Type B pancreatic cell (in vitro differentiated cells): ENCODE measurements at places on chromosomes 4 and X.
A peak's percentile ranks its signal among the peaks of the same experiment; 100 is the strongest.

GRCh38 chr4:146525754-146526153, 4.0 kb upstream of the SLC10A7 start:
- no peak for DNase-seq

- no peak for DNase-seq
Observed at GRCh38 chr4:27123123-27123768, 262.6 kb downstream of the STIM2 start.

GRCh38 chrX:3252744-3253143, 93.7 kb downstream of the MXRA5 start:
- DNase-seq, result no peak

DNA sequence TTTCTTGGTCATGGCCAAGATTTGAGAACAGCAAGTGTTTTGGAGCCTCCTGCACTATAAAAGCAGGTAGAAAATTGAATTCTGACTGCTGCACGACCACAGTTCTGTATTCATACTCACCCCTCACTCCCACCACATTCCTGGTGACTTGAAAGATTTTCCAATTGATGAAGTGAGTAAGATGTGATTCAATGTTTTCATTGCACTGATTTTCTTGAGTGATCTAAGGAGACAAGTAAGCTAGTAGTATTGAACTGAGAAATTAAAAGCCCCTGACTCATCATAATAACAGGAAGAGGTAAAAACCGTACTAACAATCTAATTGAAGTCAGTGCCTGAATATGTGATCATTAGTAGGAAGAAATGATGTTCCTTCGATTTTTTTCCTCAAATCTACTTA, 6.1 kb upstream of the SEC24D start:
- DNase-seq, result no peak

GRCh38 chr4:140019619-140020347, 134.2 kb downstream of the MAML3 start:
- no peak for DNase-seq

DNA sequence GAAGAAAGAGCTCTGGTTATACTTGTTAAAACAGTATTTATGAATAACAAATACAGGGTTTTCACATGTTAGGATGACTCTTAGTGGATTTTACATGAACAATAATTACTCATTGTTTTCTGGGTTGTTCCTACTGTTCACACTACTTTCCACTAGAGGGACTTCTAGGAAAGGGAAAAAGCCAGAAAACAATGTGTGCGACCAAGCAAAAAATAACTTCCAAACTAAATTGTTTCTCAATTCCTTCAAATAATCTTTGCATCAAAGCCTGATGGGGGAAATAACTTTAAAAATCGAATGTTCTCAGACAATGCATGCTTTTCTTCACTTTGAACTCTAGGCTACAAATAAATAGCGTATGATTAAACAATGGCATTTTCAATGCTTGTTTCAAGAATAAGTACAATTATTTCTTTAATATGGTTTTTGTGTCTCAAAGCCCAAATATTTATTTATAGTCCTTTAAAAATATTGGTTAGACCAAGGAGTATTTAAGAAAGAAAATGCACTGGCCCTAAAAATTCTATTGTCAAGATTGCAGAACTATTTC, 72.1 kb upstream of the ETNPPL start:
- DNase-seq, result no peak

- no peak for DNase-seq
Observed at GRCh38 chrX:43000121-43000520, 222.2 kb upstream of the PPP1R2C start.

DNA sequence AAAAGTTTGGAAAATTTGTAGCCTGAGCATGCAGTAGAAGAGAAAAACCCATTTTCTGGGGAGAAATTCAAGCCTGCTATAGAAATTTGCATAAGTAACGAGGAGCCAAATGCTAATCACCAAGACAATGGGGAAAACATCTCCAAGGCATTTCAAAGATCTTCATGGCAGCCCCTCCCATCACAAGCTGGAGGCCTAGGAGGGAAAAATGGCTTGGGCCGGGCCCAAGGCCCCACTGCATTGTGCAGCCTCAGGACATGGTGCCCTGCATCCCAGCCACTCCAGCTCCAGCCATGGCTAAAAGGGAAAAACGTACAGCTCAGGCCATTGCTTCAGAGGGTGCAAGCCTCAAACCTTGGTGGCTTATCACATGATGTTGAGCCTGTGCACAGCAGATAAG, 87.7 kb downstream of the SHROOM4 start:
- no peak for DNase-seq

DNA sequence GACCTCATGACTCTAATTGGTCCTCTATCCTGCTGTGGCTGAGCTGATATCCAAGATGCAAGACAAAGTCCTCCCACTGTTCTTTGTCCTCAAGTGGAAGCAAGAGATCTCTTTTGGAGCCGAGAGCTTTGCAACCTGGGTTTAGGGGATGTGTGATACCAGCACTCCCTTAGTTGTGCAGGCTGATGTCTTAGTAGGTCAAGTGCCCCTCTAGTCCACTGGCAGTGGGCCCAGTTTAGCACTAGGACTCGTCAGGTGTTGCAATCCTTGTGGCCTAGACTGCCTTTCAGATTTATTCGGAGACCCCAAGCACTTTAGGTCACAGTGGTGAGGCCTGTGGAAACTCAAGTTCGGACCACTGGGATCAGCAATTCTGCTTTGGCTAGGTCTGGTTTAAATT, 64.0 kb downstream of the GPRASP3 start:
- DNase-seq, result no peak

GRCh38 chr4:7524064-7524682, 89.4 kb upstream of the PSAPL1 start:
- no peak for DNase-seq

DNA sequence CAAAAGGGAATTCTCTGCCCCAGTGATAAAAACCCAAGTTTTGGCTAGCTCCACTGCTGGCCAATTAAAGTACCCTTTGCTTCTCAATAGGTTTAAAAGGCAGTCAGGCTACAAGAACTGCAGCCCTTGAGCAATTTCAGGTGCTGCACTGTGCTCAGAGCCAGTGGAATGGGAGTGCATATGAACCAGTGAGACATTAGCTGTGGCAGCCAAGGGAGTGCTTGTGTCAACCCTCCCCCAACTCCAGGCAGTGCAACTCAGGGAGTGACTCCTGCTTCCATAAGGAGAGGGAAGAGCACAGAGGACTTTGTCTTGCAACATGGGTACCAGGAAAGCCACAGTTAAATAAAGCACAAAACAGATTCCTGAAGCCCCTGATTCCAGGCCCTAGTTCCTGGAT, 61.6 kb upstream of the VAMP7 start:
- DNase-seq, result no peak

- DNase-seq, result no peak
Observed at GRCh38 chr4:66972087-66972486, 573.2 kb downstream of the CENPC start.

GRCh38 chr4:146335763-146336409, 121.5 kb downstream of the REELD1 start:
- no peak for DNase-seq

- no peak for DNase-seq
Observed at GRCh38 chr4:155693015-155693663, 26.5 kb downstream of the GUCY1A1 start.

- DNase-seq, result no peak
Observed at GRCh38 chrX:143429811-143430210, 87.5 kb downstream of the SPANXN3 start.

GRCh38 chrX:1202251-1202650, 10.2 kb downstream of the CRLF2 start:
- DNase-seq, result peak; percentile 54

GRCh38 chr4:151555151-151555945, 146.4 kb downstream of the FHIP1A start:
- DNase-seq, result no peak

GRCh38 chr4:139555705-139556070, 331 bp downstream of the SETD7 start:
- DNase-seq, result no peak

DNA sequence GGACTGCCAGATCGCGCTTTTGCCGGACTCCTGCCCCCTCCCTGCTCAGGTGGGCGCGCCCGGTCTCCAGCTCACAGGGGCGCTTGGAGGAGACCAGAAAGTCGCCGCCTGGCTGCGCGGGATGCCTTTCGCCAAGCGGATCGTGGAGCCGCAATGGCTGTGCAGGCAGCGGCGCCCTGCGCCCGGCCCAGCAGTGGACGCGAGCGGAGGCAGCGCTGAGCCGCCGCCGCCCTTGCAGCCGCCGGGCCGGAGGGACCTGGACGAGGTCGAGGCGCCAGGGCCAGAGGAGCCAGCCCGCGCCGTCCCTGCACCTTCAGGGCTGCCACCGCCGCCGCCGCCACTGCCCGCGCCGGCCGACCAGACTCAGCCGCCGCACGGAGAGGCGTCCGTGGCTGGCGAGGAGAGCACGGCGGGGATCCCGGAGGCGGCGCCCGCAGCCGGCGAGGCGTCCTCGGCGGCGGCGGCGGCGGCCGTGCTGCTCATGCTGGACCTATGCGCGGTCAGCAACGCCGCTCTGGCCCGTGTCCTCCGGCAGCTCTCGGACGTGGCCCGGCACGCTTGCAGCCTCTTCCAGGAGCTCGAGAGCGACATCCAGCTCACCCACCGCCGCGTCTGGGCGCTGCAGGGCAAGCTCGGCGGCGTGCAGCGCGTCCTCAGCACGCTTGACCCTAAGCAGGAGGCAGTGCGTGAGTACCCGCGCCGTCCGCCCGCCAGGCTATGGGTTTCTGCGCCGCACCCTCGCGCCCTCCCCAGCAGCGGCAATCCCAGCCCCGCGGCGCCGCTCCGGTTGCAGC, 834 bp downstream of the NHS start:
- peak; percentile 69 for DNase-seq

DNA sequence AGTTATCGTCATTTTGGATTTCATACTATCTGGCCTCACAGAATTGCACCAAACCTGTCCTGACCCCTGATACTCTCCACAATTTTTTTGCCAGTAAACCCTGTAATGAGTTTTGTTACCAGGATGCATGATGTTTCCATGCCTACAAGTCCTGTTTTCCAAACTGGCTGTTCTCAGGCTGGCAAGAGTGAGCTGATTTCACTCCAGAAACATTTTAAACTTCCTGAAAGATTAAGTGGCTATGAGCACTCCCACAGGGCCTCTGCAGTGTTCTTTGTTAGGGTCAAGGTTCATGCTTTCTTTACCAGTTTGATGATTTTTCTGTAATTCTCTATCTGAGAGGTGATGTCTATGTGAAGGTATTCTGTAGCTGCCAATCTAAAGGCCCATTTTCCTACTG, 31.7 kb upstream of the PDLIM3 start:
- DNase-seq, result no peak

DNA sequence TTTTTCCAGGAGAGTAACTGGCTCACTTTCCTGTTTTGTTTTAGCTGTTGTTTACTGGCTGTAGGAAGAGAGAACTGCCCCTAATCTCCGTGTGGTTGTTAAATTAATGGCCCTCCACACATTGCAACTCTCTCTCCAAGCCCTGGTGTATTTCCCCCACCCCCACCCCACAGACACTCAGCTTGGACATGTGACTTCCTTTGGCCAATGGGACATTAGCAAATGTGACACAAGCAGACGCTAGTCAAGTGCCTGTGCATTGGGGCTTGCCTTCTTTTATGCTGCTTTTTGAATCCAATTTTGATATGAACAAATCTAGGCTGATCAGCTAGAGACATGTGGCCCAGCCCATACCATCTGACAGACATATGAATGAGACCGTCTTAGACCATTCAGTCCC, 59.6 kb upstream of the TAB3 start:
- DNase-seq, result no peak

- DNase-seq, result no peak
Observed at GRCh38 chr4:139337612-139338011, 35.3 kb upstream of the NDUFC1 start.

DNA sequence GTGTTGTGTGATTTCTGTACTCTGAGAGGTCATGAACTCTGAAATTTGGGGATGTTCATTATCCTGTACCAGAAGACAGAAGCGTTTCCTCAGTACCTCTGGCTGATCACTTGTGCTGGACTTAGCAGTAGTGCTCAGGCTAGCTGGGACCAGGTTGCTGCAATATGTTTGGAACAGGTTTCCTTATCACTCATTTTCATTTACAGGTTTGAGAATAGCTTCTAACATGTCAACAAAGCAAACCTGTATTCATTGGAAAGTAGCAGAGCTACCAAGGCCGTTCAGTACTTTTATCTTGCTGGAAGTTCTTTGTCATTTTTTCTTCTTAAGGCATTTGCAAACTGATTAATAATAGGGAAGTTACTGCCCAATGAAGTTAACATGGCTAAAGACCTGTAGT, 242.9 kb upstream of the ANKRD50 start:
- no peak for DNase-seq

GRCh38 chrX:129813662-129814368, 29.9 kb downstream of the ZDHHC9 start:
- no peak for DNase-seq

DNA sequence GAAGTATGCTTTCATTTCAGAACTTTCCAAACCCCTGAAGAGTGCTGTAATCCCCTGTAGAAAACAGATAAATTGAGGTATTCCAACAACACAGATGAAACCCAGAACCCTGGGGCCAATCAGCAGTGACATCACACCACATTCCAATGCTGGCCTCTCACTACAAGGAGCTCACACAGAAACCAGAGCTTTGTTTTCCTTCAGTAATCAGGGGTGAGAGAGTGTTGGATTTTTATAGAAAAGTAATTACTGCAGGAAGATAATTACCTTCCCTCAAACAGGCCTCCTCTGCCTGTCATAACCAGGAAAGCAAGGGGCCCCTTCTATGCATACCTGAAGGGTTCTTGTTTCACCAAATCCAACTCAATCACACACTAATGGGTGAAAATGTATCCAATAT, 246.2 kb downstream of the SCFD2 start:
- DNase-seq, result no peak

GRCh38 chr4:147581606-147582350, 35.4 kb upstream of the TMEM184C start:
- DNase-seq, result no peak

GRCh38 chr4:144709793-144710525, 64.0 kb downstream of the HHIP start:
- no peak for DNase-seq

GRCh38 chrX:136907621-136908020, 27.1 kb upstream of the RBMX start:
- DNase-seq, result no peak

- DNase-seq, result no peak
Observed at GRCh38 chr4:3302173-3302785, 9.5 kb downstream of the RGS12 start.

DNA sequence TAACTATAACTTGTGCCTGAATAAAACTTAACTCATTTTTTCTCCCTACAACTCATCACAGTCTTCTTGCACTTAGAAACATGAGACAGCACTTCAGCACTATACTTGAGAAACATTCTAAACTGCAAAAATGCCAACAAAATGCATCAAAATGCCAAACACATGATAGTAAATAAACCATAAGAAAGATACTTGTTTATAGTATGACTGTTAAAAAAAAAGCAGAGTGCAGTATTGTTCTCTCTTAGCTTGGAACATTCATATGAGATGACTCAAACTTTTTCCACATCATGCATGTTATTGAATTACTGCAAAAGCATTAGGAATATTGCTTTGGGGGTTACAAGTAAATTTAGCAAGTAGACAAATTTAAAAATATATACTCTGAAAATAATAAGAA, 135.7 kb upstream of the ANXA10 start:
- DNase-seq, result no peak
